Testis (tissue), 5 donors: ENCODE measurements at places on chromosomes 4 and X. TPM values are rescaled to one million over a fixed set of nuclear protein-coding genes. Genes with fewer than 3 reads are reported as not detected.

Gene PLK4
- 36.0 TPM for total RNA-seq

Gene AASDH
- total RNA-seq = 12.3 TPM

Gene USP17L11
- total RNA-seq = not detected

Gene MMGT1
- total RNA-seq = 11.1 TPM

Gene MAGEE1
- total RNA-seq = 1.9 TPM

Gene GSTCD
- 36.5 TPM for total RNA-seq

Gene FOXR2
- total RNA-seq = 3.3 TPM

Gene UGT2A1
- total RNA-seq = not detected

Gene RTL3
- total RNA-seq = not detected

Gene CYSLTR1
- total RNA-seq = 0.19 TPM

Gene DSPP
- total RNA-seq = not detected

Gene NPY2R
- 3.3 TPM for total RNA-seq

Gene AFM
- 0.19 TPM for total RNA-seq

Gene MYL5
- total RNA-seq = 34.2 TPM

Gene OCIAD2
- 12.9 TPM for total RNA-seq

Gene GABRG1
- total RNA-seq = 0.31 TPM

Gene RPA4
- 8.7 TPM for total RNA-seq

Gene DCAF8L2
- 125 TPM for total RNA-seq

Gene CSTF2
- 44.4 TPM for total RNA-seq

Gene CPZ
- 2.0 TPM for total RNA-seq

Gene ASB12
- total RNA-seq = 0.62 TPM

Gene TNIP3
- 1.1 TPM for total RNA-seq

Gene SYTL4
- 64.7 TPM for total RNA-seq

Gene DMRTC1
- 1.9 TPM for total RNA-seq

Gene SLC38A5
- total RNA-seq = 4.2 TPM

Gene FHDC1
- total RNA-seq = 4.2 TPM

Gene ITGB1BP2
- total RNA-seq = 6.1 TPM

Gene SNCA
- total RNA-seq = 2.0 TPM

Gene CT45A5
- total RNA-seq = 6.2 TPM

Gene CHRDL1
- 8.4 TPM for total RNA-seq

Gene MAGEB17
- 2.0 TPM for total RNA-seq

Gene CXCR3
- 0.43 TPM for total RNA-seq

Gene DRD5
- total RNA-seq = 0.39 TPM

Gene GUCY1A1
- 2.5 TPM for total RNA-seq

Gene FGFR3
- 79.6 TPM for total RNA-seq
